Forelimb muscle (tissue), 1 donor: ENCODE measurements at places on chromosomes 12 and 14. TPM values are rescaled to one million over a fixed set of nuclear protein-coding genes. Genes with fewer than 3 reads are reported as not detected.

- DNase-seq, result no peak
Measured at GRCh38 chr12:9039397-9039977, 50.1 kb downstream of the KLRG1 start.

DNA sequence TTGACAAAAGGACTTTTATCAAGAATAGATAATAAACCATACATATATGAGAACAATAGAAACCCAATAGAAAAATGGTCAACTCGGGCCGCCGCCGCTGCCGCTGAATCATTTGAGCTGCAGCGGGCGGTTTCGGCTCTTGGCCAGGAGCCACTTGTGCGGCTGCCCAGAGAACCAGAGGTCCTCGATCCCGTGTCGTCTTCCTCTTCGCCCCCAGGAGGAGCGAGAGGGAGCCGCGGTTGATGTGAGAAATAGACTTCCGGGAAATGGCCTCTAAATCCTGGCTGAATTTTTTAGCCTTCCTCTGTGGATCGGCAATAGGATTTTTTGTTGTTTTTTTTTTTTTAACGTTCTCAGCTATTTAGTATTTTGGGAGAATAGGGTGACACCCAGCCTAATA, 44.8 kb downstream of the CPSF6 start:
- DNase-seq, result no peak

- DNase-seq, result no peak
Measured at GRCh38 chr12:71601546-71601945, 62.1 kb downstream of the ZFC3H1 start.

DNA sequence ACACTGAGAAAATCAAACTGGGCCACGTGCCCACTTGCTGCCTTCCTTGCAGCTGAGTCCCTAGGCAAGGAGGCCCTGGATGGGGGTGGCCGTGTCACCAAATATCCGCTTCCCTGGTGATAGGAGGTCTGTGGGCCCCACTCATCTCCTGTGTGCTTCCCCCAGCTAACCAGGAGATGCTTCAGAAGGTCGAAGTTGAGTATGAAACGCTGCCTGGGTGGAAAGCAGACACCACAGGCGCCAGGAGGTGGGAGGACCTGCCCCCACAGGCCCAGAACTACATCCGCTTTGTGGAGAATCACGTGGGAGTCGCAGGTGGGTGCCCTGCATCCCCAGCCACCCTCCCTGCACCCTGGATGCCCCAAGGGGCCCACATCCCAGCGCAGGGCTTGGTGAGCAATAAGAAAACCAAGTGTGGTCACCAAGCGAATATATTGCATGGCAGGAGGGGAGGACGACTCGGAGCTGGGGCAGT, 6.8 kb upstream of the SIVA1 start:
- DNase-seq, result no peak

- DNase-seq, result no peak
Measured at GRCh38 chr12:24446287-24446686, 496.8 kb upstream of the SOX5 start.

DNA sequence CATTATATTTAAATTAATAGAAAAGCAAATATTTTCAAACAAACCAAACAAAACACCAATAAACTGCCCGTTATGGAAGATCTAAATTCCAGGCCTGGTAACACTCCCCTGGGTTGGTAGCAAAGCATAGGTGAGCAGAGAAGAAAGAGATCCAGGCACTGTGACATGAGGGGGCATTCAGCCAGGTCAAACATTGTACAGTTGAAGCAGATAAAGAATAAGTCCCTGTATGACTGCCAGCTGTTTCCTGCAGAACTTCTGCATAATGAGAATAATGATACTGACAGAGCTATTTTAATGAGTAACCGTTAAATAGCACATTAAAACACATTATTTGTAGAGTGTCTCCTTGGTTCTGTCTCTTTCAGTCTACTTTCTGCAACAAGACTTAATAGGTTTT, 35.4 kb downstream of the SLC38A1 start:
- no peak for DNase-seq

- DNase-seq, result no peak
Measured at GRCh38 chr12:121085069-121085468, 46.0 kb upstream of the OASL start.

- no peak for DNase-seq
Measured at GRCh38 chr14:50381823-50382287, 14.8 kb downstream of the CDKL1 start.

GRCh38 chr14:54593860-54594259, 26.9 kb downstream of the SAMD4A start:
- no peak for DNase-seq

The PIWIL1 gene
- polyA plus RNA-seq, result 0.08 TPM

The RIPK3 gene
- polyA plus RNA-seq, result 1.1 TPM

The KRT80 gene
- polyA plus RNA-seq, result 7.0 TPM

The CLEC4C gene
- polyA plus RNA-seq, result 0.23 TPM
